ENCODE measurements at places on chromosomes 1 and 21.

GRCh38 chr1:241270016-241270415 is 87.0 kb downstream of the RGS7 start:
- DNase-seq: peak; percentile 93

DNA sequence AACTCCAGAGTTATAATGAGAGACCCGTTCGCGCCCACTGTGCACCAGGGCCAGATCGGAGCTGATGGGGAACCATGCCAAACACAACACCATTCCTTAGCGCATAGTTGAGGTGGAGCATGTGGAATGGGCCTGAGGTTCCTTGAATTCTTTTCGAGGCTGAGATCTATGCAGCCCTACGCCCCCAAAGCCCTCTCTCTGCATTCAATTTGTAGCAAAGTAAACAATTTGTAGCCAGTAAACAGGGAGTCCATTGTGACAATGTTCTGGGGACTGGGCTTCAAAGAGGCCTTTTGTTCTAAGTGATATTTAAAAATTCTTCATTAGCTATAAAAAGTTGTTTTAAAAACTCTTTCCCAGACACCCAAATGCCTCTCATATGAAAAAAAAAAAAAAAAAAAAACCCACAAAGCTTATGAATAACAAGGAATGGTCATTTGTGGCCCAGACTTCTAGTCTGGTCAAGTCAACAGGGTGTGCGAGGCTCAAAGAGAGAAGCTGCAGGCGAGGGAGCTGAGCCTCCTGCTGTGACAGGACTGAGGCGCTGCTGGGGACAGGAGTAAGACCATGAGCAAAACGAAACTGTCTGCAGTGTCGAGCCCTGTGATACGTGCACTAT is 30.6 kb upstream of the KCNE2 start:
- no peak for DNase-seq

DNA sequence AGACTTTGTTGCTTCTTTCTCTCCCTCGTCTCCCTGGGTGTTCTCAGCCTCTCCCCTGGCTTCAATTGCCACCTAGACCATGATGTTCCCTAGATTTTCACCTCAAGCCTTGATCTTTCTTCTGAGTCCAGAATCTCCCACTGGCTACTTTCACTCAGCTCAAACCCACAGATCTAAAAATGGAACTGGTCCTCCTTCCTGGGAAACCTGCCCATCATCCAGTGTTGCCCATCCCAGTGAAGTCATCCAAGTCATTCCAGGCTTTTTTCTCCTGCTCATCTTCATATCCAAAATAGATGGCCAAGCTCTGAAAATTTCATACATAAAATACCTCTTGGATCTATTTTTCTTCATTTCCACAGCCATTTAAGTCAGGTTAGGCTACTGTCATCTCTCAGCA is 347.4 kb downstream of the KCNH1 start:
- no peak for DNase-seq

GRCh38 chr1:17878837-17879236 is 123.7 kb downstream of the ACTL8 start:
- no peak for DNase-seq

- DNase-seq: peak; percentile 31
Measured at GRCh38 chr1:209692745-209693504, 11.7 kb upstream of the HSD11B1 start.

- DNase-seq: no peak
Measured at GRCh38 chr1:196183941-196184340, 424.3 kb downstream of the KCNT2 start.

GRCh38 chr1:110620686-110621085 is 14.5 kb upstream of the KCNA2 start:
- DNase-seq: no peak

GRCh38 chr1:178726545-178726944 is 1.5 kb downstream of the RALGPS2 start:
- DNase-seq: no peak

GRCh38 chr1:3695326-3696217 is 43.3 kb downstream of the TP73 start:
- DNase-seq: no peak

DNA sequence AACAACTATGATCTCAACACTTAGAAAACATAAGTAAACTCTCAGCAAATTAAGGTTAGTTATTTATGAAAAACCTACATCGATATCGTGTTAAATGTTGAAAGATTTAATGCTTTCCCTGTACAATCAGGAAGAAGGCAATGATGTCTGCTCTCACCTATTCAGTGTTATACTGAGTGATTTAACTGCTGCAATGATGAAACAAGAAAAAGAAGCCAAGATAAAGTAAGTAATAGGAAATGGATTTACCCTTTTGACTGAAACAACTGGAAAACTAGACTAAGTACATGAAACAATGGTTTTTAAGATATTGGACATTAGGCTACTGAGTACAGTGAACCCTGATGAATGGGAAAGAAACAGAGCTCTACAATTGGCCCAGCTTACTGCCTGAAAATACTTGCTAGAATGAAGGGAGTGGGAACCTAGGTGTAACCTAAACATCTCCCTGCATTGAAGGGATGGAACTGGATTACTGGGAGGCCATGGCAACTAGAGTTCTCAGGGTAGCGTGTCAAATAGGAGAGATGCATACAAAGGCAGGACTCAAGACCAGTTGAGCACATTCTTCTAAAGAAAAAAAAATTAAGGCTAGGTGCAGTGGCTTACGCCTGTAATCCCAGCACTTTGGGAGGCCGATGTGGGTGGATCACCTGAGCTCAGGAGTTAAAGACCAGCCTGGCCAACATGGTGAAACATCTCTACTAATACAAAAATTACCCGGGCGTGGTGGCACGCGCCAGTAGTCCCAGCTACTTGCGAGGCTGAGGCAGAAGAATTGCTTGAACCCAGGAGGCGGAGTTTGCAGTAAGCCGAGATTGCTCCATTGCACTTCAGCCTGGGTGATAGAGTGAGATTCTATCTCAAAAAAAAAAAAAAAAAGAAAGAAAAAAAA is 37.3 kb downstream of the SNRPE start:
- no peak for DNase-seq

DNA sequence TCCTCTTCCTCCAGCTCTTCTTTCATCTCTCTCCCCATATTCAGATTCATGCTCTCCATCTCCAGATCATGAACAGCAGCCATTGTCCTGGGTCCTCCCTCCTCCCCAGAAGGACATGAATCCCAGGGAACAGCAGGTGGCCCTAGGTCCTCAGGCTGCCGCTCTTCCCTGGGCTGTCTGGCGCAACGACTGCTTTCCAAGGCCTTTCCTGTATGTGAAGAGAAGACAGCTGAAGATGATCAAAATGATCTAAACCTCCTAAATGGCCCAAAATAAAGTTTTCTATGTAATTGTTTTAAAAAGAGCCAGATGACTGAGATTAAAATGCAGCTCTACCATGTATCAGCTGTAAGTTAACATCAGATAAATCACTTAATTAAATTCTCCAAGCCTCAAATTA is 22.5 kb downstream of the RHBDL2 start:
- no peak for DNase-seq

DNA sequence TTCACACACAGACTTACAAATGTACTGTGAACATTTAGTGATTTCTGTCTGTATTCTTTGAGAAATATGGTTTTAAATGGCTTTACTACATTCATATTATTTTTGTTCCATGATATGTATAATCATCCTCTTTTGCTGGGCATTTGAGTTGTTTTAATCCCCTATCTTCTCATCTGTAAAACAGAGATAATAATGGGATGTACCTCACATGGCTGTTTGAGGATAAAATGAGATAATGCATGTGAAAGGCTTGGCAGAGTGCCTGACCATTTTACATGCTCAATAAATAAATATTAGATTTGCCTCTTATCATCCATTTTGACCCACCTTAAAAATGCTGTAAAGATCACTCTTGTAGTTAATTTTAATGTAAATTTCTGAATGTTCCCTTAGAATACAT is 197.2 kb downstream of the C1orf94 start:
- DNase-seq: no peak

DNA sequence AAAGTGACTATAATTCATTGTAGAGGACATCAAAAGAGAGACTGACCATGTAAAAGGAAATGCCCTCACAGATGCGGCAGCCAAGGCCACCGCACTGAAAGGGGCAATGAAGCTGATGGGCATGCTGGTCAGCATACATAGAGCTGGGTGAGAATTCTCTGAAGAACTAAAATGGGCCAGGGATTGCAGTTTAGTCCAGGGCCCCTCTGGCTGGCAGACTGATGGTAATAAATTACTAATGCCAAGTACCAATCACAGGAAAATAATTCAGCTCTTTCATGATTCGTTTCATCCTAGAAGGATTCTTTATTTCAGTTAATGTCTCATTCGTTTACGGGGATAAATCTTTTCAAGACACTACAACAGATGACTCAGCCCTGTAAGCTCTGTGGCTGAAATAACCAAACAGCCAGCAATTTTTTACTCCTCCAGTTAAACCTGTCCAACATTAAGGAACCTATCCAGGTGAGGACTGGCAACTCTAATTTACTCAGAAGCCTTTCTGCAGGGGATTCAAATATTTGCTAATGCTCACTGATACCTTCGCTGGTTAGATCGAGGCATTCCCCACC is 56.9 kb upstream of the MAP1LC3C start:
- DNase-seq: no peak

GRCh38 chr1:197145446-197146024 is 934 bp downstream of the ASPM start:
- peak; percentile 11 for DNase-seq

DNA sequence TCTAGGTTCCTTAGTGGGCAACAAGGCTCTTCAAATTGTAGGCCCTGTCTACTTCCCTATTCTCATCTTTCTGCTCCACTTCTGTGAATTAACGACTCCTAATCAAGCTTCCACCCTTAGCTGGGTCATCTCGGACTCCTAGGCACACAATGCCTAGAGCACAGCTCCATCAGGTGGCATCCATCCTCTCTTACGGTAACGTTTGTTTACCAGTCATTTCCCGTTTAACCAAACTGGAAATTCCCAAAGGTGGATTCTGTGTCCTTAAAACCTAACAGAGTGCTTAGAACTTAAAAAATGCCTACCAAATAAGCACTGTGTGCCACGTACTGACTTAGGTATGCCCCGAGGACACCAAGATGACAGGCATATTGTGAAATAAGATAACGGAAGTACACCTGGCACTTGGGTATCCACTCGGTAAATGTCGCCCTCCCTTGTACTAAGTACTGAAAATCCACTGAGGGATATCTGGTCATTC is 1.5 kb downstream of the PARP1 start:
- DNase-seq: no peak

GRCh38 chr21:32803651-32804050 is 32.1 kb upstream of the PAXBP1 start:
- DNase-seq: no peak

- DNase-seq: no peak
Measured at GRCh38 chr1:244712669-244713068, 59.7 kb downstream of the DESI2 start.

DNA sequence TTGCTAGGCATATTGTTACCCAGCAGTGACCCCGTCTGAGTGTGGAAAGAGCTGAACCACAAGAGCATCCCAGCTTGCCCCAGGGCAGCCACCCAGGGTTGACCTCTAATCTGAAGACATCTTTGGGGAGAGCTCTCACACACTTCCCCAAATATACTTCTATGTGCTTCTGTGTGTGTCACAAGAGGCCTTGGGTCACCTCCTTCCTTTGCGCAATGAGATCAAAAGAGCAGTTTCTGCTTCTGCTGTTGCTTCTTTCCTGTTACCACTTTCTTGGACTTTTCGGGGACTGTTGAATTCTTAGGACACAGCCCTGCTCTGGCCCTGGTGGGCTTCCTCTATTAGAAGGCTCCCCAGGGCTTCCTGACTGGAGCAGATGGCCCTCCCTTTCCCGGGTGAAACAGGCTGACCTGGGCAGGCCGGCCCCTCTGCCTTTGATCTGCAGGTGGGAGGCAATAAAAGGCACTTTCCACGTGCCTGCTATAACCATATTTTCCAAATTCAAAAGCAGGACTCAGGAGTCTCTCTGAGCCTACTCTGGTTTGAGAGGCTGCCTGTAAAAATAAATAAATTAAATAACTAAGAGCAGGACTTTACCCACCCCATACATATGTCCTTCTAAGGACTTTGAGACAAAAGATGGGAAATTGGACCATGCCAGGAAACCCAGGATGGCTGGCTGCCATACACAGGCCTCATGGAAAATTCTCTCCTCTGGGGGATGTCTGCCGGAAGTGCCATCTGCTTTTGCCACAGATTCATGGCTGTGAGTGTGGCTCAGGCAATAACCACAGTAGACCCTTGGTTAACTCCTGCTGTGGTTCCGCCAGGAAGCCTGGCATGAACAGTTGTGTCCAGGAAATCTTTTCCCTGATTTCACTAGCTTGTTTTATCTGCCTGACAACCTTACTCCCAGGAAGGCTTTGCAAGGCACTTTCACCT is 28.3 kb upstream of the RCSD1 start:
- no peak for DNase-seq

DNA sequence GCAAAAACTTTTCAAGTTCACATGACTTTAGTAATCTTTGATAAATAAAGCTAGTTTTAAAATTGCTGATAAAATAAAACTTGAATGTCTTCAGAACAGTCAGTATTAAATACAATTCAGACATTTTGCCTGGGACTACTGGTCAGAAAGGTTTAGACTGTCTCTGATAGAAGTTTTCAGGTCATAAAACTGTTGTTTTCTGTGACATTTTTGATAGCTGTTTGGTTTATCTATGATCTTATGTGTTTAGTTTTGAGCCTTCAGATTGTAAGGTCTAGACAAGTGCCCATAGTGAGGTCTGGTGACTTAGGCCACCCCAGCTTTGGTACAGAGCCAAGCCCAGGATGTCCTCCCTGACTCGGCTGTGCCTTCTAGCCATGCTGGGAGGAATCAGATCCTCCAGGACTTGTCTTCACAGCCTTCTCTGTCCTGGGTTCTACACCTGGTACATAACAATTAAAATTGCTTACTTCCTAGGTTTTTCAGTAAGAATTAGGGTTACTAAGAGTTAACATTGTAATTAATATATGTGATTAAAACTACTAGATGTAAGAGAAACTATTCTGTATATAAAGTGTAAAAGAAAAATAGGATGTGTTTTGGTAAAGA is 15.1 kb upstream of the DNAH14 start:
- no peak for DNase-seq

- DNase-seq: no peak
Measured at GRCh38 chr1:63867429-63868176, 93.8 kb downstream of the ROR1 start.

- DNase-seq: no peak
Measured at GRCh38 chr1:88763649-88764406, 79.8 kb downstream of the PKN2 start.

GRCh38 chr1:79040424-79041082 is 34.0 kb upstream of the ADGRL4 start:
- no peak for DNase-seq

- no peak for DNase-seq
Measured at GRCh38 chr1:183783342-183783741, 21.6 kb upstream of the RGL1 start.

- DNase-seq: no peak
Measured at GRCh38 chr1:76225526-76225925, 151.0 kb downstream of the ST6GALNAC3 start.

DNA sequence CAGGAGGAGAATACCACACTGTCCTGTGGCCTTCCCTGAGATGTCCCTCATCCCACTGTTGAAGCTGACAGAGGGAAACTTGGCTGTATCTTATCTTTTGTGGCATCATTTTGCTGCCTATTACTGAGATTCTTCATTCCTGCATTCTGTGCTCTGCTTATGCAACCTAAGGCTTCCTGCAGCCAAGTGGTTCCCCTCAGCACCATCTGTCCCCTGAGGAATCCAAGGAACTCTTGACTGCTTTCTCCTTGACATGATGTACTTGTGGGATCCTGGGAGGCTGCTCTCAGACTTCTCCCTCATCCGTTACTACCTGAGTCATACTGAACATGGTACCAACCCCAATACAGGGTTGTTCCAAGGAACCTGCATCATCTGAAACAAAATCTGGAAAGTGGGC is 21.1 kb upstream of the RIMKLA start:
- no peak for DNase-seq

- no peak for DNase-seq
Measured at GRCh38 chr1:64241069-64241468, 37.6 kb downstream of the UBE2U start.

All from NCI-H524 (cell line).